ENCODE measurements at places on chromosomes 6 and 20. TPM values are rescaled to one million over a fixed set of nuclear protein-coding genes. Genes with fewer than 3 reads are reported as not detected.

DNA sequence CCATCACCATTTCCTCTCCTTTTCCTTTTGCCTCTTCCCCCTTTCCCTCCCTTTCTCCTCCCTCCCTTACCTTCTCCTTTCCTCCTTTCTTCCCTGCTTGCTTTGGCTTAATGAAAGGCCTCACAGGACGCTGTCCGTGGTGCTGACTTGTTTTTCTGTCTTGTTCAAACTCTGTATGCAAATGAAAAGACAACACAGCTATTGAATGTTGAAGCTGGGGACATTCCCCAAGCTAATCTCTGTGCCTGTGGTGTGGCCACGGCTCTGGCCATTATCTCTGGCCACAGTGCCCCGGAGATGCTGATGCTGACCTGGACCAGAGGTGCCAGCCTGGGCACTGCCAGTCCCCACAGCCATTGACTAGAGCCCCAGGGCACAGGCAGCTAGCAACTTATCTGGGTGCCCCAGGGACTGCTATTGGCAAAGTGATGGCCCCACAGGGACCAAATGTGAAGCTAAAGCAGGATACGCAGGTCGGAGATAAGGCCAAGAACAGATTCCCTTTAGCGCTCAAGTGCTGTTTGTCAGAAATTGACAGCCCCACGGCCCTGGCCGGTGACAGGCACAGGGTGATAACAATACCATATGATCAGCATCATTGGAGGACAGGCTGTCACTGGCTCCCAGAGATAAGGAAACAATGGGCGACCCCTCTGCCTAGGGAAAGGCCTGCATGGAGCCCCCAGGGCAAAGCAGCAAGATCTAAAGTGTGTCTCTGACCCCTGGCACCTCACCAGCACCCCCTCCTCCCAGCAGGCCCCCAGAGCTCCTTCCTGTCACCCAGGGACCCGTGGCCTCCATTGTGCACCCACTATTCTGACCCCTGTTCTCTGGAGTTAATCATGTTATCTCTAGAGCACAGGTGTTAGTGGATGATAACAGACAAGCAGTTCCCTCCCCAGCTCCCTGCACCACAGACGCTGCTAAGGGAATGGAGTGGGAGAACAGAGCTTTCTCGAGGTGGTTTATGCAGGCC is 31.6 kb upstream of the SLC32A1 start:
- H3K4me1 ChIP-seq: no peaks in the 10 kb centered on the region
- H3K27ac ChIP-seq: no peak overlapping the region
- H3K27me3 ChIP-seq: peaks cover 70% of the 10 kb centered on the region

GRCh38 chr20:9829835-9830234 is 9.0 kb downstream of the PAK5 start:
- H3K27ac ChIP-seq: no peak overlapping the region
- H3K27me3 ChIP-seq: peaks cover 12% of the 10 kb centered on the region
- H3K4me3 ChIP-seq: no peak overlapping the region
- DNase-seq: no peak

- H3K36me3 ChIP-seq: no peaks in the 10 kb centered on the region
- H3K4me1 ChIP-seq: peaks cover 54% of the 10 kb centered on the region
- no peaks in the 10 kb centered on the region for H3K27me3 ChIP-seq
- H3K27ac ChIP-seq: peak overlapping the region; percentile 89
Observed at GRCh38 chr6:163324688-163325389, 89.7 kb upstream of the QKI start.

DNA sequence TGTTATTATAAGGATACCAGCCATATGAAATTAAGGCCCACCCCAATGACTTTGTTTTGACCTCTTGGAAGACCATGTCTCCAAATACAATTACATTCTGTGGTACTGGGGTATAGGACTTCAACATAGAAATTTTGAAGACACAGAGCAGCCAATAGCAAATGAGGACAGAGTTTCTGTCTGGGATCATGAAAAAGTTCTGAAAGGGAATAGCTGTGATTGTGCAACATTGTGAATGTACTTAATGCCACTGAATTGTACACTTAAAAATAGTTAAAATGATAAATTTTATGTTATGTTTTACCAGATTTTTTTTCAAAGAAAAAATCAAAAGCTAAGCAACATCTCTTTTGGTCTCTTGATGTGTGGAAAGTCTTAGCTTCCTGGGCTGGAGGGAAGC is 27.0 kb upstream of the AGPAT4 start:
- H3K4me3 ChIP-seq: no peak overlapping the region
- no peak overlapping the region for H3K27ac ChIP-seq
- H3K36me3 ChIP-seq: peaks cover 14% of the 10 kb centered on the region
- H3K27me3 ChIP-seq: no peaks in the 10 kb centered on the region
- no peak for DNase-seq
- H3K4me1 ChIP-seq: peaks cover 3% of the 10 kb centered on the region

DNA sequence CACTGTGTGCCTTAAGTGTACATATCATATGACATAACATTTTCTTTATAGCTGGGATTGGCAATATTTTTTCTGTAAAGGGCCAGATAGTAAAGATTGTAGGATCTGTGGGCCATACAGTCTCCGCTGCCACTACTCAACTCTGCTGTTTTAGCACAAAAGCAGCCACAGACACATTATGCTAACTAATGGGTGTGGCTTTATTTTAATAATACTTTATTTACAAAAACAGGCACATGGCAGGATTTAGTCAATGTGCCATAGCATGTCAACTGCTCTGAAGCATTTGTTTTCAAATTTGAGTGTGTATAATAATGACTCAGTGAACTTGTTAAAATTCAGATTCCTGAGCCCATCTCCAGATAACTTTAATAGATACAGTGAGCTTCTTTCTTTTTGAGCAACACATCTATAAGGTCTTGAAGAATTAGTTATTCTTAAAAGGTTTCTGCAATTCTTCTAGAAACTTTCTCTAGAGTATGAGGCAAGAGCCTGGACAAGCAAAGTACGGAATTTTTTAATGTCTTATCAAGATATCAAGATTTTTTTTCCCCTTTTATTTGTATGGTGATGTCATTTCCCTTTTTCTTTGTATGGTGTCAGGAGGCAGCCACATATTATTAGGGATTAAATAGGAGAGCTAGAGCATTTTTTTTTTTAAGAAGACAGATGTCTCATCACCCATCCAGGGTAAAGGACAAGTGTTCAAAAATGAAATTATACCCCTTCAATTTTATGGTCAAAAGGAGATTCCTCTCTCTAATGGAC is 518.3 kb downstream of the DHX35 start:
- H3K27ac ChIP-seq: no peak overlapping the region
- no peaks in the 10 kb centered on the region for H3K4me1 ChIP-seq
- no peak overlapping the region for H3K4me3 ChIP-seq
- no peaks in the 10 kb centered on the region for H3K36me3 ChIP-seq
- DNase-seq: no peak

DNA sequence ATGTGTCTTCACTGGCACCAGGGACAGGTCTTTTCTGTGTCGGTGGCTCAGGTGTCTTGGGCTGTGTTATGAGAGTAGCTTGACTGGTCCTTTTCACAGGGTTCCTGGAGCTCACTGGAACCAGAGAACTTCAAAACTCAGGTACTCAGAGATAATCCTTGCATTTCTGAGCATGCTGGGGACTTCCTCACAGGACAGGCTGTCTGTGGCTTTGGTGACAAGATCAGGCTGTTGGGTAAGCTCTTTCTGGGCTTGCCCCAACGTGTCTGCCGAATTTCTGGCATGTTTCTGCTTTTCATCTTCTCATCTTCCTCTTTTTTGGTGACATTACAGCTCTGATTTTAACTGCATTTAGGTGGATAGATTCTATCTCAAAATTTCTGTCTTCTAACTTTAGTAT is 270.0 kb downstream of the CDH26 start:
- H3K27me3 ChIP-seq: peaks cover 14% of the 10 kb centered on the region
- H3K4me1 ChIP-seq: no peaks in the 10 kb centered on the region
- H3K4me3 ChIP-seq: no peak overlapping the region

DNA sequence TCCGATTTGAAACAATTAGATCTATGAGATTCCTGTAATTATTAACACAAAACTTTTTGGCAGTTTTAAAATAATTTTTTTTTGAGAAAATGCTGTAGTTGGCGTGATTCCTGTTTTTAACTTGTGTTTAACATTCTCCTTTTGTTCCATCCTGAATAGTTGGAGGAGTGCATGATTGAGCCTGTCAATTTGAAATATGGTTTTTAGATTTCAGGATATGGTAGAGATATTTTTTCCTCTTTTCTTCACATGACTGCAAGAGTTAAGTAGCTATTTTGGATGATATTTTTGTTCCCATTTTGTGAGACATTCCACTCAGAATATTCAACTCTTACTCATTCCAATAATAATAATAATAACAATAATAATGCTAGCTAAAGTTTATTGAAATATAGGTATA is 241.7 kb upstream of the MAN1A1 start:
- DNase-seq: no peak
- no peaks in the 10 kb centered on the region for H3K27me3 ChIP-seq
- H3K36me3 ChIP-seq: no peaks in the 10 kb centered on the region
- H3K4me1 ChIP-seq: no peaks in the 10 kb centered on the region
- H3K27ac ChIP-seq: no peak overlapping the region

DNA sequence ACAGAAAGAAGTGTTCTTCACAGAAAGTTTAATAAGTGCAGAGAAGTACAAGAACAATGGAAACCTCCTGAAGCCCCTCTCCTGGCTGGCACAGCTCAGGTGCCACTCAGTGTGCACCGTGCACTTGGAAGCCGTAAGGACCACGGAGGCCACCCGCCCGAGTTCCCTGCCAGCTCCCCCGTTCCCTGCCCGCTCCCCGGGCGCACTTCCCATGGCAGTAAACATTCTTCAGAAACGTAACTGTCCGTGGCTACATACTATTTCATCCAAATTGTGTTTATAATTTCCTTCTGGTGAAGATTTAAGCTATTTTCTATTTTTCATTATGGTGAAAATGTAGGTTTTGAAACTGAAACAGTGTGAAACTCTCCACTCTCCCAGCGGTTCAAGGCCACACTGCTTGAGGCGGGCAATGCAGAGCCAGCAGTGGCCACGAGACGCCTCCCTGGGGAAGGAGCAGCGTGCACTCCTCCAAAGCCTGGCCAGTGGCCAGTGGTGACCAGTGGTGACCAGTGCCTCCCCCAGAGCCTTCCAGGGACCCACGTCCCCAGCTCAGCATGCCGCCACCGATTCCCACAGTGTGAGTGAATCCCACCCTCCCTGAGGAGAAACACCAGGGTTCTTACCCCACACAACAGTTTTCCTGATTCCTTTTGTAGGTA is 46.4 kb downstream of the TAF4 start:
- no peaks in the 10 kb centered on the region for H3K27me3 ChIP-seq
- no peak overlapping the region for H3K4me3 ChIP-seq
- no peaks in the 10 kb centered on the region for H3K36me3 ChIP-seq

DNA sequence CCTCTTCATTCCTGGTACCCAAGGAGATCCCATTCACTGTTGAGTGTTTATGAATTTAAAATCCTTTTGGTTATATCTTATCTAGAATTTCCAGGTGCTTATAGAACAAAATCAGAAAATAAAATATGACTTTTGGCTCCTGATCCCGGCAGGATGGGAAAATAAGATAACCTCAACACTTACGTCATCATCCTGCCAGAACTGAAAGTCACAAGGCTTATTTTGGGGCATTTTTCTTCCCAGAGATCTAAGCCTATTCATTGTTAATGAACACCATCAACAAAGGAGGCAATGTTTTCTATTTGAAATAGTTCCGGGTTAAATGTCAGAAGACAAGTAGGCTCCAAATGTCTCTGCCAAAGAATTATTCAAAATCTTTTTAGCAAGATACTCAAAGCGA is 580.6 kb downstream of the TFAP2A start:
- peak overlapping the region; percentile 60 for H3K27ac ChIP-seq
- H3K4me1 ChIP-seq: peaks cover 18% of the 10 kb centered on the region
- no peaks in the 10 kb centered on the region for H3K36me3 ChIP-seq
- no peak overlapping the region for H3K4me3 ChIP-seq
- H3K27me3 ChIP-seq: no peaks in the 10 kb centered on the region

GRCh38 chr6:106600329-106600728 is 29.0 kb downstream of the RTN4IP1 start:
- H3K36me3 ChIP-seq: peaks cover 11% of the 10 kb centered on the region
- no peaks in the 10 kb centered on the region for H3K4me1 ChIP-seq
- no peak for DNase-seq
- no peak overlapping the region for H3K27ac ChIP-seq
- no peaks in the 10 kb centered on the region for H3K27me3 ChIP-seq
- H3K4me3 ChIP-seq: no peak overlapping the region

DNA sequence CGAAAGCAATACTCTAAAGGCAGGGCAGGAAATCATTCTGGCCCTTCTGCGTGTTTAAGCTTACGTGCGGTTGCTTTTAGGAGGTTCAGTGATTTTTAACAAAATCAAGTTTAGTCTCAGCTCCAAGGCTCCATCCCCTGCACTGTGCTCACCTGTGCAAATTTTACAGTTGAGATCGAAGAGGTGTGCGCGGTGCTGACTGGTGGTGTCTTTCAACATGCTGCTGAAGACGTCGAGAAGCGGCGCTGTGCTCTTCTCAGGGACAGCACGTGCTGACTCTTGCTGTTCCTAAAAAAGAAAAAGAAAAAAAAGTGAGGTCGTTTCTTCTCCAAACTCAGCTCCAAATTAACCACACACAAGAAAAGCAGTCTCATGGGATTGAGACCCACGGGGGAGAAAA is 32.0 kb downstream of the DIDO1 start:
- no peak overlapping the region for H3K27ac ChIP-seq
- peaks cover 4% of the 10 kb centered on the region for H3K4me1 ChIP-seq
- peaks cover 19% of the 10 kb centered on the region for H3K36me3 ChIP-seq
- H3K27me3 ChIP-seq: no peaks in the 10 kb centered on the region

- no peaks in the 10 kb centered on the region for H3K27me3 ChIP-seq
- peak overlapping the region; percentile 97 for H3K27ac ChIP-seq
- H3K4me3 ChIP-seq: peak overlapping the region; percentile 92
- peak; percentile 54 for DNase-seq
- H3K4me1 ChIP-seq: peaks cover 30% of the 10 kb centered on the region
Observed at GRCh38 chr20:56359212-56360132, 698 bp downstream of the FAM210B start.

DNA sequence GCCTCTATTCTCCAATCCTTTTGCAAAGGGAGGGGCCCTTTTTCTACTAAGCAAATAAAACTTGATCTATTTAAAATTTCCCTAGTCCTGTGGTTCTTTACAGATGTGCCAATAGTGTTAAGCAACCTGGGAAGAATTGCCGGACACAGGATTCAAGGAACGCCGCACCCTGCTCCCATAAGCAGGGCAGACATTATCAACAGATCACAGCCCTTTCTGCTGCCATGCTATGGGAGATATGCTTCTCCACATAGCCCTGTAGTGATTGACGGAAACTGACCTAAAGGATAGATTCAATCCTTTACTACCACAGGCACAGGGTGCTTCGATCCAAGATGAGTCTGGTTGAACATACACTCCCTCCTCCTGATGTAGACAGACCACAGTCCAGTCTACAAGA is 118.4 kb upstream of the TRAF3IP2 start:
- no peak for DNase-seq
- H3K36me3 ChIP-seq: peaks cover 28% of the 10 kb centered on the region
- H3K27ac ChIP-seq: no peak overlapping the region
- no peaks in the 10 kb centered on the region for H3K27me3 ChIP-seq
- H3K4me1 ChIP-seq: peaks cover 39% of the 10 kb centered on the region

GRCh38 chr6:82588020-82588419 is 224.4 kb downstream of the TPBG start:
- H3K36me3 ChIP-seq: no peaks in the 10 kb centered on the region
- H3K27me3 ChIP-seq: no peaks in the 10 kb centered on the region
- H3K4me1 ChIP-seq: peaks cover 19% of the 10 kb centered on the region
- no peak overlapping the region for H3K27ac ChIP-seq

GRCh38 chr6:28235912-28236452 is 10.9 kb downstream of the ZSCAN9 start:
- DNase-seq: no peak
- no peaks in the 10 kb centered on the region for H3K27me3 ChIP-seq
- H3K27ac ChIP-seq: no peak overlapping the region
- peaks cover 48% of the 10 kb centered on the region for H3K36me3 ChIP-seq
- no peaks in the 10 kb centered on the region for H3K4me1 ChIP-seq

RAET1E gene
- total RNA-seq: not detected

ELOVL4 gene
- 10.1 TPM for total RNA-seq

NKAIN2 gene
- 0.36 TPM for total RNA-seq

E2F1 gene
- 94.9 TPM for total RNA-seq

WFDC2 gene
- 7.4 TPM for total RNA-seq
